ENCODE measurements at places on chromosomes 2 and 18. TPM values are rescaled to one million over a fixed set of nuclear protein-coding genes. Genes with fewer than 3 reads are reported as not detected.

Gene KYNU
- 2.4 TPM for total RNA-seq

Gene FEV
- not detected for total RNA-seq

Gene RAPGEF4
- 0.61 TPM for total RNA-seq

Gene ADAM23
- 0.12 TPM for total RNA-seq

Gene HAAO
- 7.0 TPM for total RNA-seq

Gene ANKRD62
- total RNA-seq = not detected

Gene SRD5A2
- 11.4 TPM for total RNA-seq

Gene GCG
- not detected for total RNA-seq

Gene ABCA12
- total RNA-seq = 0.12 TPM

Measured in hair follicle dermal papilla cell (primary cell).